Type B pancreatic cell (in vitro differentiated cells): ENCODE measurements at places on chromosomes 6 and 20. TPM values are rescaled to one million over a fixed set of nuclear protein-coding genes. Genes with fewer than 3 reads are reported as not detected.

TRERF1 gene
- 9.7 and 13.2 TPM in 2 replicates for total RNA-seq

EDN1 gene
- 8.9 and 20.3 TPM in 2 replicates for total RNA-seq

IER3 gene
- 24.3 and 40.1 TPM in 2 replicates for total RNA-seq

SLPI gene
- total RNA-seq: 35.7 and 73.6 TPM in 2 replicates

XKR7 gene
- 4.2 and 4.9 TPM in 2 replicates for total RNA-seq

TBC1D32 gene
- 9.9 and 12.4 TPM in 2 replicates for total RNA-seq

C6orf58 gene
- 0.63 TPM in 1 of 2 replicates, not detected in the other for total RNA-seq

SLC22A7 gene
- 0.12 TPM in 1 of 2 replicates, not detected in the other for total RNA-seq
